ENCODE measurements at places on chromosomes 3 and 15.

DNA sequence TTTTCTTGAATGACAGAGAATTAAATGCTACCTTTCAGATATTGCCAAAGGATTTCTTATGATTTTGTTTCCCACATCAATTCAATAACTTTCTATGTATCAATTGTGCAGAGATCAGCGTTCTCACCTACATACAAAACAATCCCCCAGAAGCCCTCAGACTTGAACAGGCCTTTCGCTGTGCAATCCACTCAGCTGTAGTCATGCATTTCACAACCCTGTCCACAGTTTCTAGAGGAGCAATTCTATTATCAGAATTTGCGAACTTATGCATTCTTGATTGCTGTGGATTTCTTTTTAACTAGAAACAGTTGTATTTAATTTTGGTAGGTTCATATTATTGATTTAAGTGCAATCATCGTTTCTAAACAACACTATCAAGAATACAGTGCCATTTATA lies 13.7 kb upstream of the ALCAM start:
- no peak for DNase-seq

DNA sequence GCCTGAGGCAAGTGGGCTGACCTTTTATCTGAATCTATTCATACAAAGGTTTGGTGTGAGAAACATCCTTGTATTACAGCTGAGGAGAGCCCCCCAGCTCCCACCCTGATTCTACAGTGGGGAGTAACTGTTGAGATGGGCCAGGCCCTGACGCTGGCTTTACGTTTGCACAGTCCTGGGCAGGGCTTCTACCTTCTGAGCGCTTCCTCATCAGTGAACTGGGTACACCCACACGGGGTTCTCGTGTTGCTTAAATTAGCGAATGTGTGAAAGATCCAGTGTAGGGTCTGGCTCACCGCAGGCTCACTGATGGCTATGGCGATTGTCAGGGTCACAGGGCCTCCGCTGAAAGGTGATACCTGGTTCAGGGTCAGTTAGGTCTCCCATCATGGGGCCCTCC lies 7.3 kb upstream of the GHRL start:
- DNase-seq, result no peak

DNA sequence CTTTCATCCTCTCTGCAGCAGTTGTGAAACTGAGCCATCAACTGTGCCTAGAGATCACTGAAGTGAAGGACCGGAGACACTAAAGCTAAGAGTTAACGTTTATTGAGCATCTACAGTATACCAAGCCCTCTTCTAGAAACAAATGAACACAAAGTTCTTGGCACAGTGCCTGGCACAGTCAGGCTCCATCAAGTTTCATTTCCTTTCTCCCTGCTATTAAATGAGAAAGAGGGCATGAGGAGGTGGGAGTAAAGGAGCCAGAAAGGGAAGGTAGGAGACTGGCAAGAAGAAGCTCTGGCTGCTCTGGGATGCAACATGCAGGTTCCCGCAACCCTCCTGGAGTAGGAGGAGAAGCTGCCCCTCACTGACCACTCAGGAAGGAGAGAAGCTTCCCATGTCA lies 30.6 kb downstream of the CYP19A1 start:
- no peak for DNase-seq

DNA sequence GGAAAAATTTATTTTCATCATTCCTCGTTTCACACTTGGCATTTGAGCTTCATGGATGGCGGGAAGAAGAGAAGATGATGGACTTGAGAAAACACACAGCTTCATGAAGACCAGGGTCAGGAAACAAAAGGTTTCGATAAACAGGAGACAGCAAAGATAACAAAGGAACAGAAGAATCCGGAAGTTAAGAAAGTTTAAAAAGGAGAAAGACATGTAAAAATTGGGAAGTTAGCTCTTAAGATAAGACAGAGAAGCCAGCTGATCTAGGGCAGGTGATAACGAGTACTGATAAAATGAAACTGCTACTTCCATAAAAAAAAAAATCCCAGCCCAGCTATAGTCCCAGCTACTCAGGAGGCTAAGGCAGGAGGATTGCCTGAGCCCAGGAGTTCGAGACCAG lies 23.9 kb downstream of the IL5RA start:
- DNase-seq, result no peak

GRCh38 chr3:197940745-197941384 lies 9.1 kb upstream of the RPL35A start:
- DNase-seq, result no peak

DNA sequence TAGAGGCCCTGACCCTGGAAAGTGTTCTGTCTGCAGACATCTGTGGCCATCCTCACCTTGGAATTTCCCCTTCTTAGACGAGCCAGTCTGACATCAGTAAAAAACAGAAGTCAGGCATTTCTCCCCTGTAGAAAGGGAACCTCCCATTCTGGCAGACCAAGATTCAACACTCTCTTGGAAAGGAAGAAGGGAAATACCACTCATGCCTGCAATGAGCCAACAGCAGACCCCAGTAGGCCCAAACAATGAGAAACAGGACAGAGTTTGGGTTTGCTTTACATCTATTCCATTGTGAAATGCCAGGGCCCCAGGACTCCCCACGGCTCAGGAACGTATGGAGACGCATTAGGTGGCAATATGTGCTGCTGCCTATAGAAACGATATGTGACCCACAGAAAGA lies 264.0 kb upstream of the NSMCE3 start:
- no peak for DNase-seq

DNA sequence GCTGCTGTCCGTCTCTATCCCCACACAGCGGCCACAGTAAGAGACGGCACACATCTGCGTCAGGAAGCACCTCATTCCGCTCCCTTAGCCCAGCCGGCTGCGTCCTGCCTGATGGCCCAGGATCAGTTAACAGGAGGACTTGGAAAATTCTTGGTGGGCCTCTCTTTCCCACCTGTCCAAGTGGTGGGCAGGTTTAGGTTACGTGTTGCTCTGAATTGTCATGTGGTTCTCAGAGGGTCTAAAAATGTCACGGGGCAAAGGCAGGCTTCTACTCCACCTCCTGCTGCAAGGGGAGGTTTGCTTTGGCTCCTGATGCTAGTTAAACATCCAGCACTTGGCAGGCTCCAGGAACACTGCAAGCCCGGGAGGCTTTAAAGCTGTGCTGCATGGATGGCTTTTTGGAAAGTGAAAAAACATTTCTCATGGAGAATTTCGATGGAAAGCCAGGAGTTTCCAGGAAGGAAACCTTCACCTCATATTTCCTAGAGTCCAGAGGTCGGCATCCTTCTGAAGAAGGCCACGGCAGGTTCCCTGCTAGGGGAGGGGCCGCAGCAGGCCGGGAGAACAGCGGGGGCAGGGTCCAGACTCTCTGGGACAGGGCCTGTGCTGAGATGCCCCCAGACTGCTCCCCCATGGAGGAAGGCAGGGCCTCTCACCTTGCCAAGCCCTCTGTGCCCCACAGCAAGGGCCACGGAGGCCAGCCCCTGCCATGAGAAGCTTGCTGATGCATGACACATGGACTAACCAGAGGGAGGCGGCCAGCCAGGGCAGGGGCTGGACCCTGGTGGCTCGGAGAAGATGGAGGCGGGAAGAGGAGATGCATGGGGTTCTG lies 10.8 kb downstream of the CTSH start:
- no peak for DNase-seq

GRCh38 chr3:60308808-60309207 lies 942.4 kb downstream of the FHIT start:
- no peak for DNase-seq

- DNase-seq, result no peak
Measured at GRCh38 chr3:53104762-53105161, 25.5 kb downstream of the RFT1 start.

DNA sequence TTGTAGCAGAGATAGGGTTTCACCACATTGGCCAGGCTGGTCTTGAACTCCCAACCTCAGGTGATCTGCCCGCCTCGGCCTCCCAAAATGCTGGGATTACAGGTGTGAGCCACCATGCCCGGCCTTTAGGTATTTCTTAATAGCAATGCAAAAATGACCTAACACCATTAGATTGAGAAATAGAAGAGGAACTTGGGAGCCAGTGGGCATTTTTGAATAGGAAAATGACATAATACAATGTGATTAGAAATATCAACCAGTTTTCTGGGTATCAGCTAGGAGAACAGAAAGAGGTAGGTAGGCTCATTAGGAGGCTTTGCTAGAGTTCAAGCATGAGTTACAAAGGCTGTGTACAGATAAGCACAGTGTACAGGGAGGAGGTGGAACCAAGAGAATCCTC lies 101.8 kb upstream of the TBC1D5 start:
- no peak for DNase-seq

DNA sequence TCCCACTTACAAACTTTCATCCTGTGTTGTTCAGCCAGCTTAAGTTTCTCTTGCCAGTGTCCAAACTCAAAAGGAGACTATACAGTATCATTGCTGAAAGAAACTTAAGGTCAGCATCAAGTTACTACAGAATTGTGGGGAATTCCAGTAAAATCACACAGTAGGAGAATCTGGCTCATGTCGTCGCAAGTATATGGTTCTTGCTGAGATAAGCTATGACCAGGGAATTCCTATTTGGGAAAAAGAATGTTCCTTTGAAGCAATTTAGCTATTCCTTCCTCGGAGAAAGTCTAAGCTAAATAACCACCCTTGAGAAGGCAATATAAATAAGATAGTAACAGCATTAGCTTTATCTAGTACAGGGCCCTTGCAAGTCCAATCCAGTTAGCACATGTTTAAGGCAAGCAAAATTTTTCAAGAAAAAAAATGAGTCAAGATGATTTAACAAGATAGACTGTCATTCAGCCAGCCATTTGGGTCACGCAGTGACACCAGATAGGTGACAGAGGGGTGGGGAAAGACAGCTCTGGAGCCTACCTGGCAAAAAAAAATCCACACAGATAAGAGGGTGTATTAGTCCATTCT lies 78.2 kb upstream of the THBS1 start:
- DNase-seq, result no peak

- DNase-seq, result no peak
Measured at GRCh38 chr3:41239587-41239986, 40.3 kb downstream of the CTNNB1 start.

- no peak for DNase-seq
Measured at GRCh38 chr3:99674086-99674789, 35.8 kb downstream of the COL8A1 start.

DNA sequence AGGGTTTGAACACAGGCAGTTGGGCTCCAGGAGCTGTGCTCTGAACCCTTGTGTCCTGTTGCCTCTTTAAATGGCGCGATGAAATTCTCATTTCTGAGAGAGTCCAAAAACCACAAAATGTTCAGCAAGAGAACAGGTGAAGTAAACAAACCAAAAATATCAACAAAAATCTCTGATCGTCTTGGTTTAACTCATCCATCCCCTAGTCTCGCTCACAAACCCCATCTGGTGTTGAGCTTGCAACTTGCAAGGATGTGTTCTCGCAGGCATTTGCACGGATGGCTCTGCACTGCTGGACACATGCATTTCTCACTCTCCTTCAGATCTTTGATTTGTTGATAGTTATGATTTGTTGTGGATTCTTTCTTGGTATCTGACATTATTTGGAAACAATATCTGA lies 31.1 kb downstream of the FAH start:
- DNase-seq, result peak; percentile 20

DNA sequence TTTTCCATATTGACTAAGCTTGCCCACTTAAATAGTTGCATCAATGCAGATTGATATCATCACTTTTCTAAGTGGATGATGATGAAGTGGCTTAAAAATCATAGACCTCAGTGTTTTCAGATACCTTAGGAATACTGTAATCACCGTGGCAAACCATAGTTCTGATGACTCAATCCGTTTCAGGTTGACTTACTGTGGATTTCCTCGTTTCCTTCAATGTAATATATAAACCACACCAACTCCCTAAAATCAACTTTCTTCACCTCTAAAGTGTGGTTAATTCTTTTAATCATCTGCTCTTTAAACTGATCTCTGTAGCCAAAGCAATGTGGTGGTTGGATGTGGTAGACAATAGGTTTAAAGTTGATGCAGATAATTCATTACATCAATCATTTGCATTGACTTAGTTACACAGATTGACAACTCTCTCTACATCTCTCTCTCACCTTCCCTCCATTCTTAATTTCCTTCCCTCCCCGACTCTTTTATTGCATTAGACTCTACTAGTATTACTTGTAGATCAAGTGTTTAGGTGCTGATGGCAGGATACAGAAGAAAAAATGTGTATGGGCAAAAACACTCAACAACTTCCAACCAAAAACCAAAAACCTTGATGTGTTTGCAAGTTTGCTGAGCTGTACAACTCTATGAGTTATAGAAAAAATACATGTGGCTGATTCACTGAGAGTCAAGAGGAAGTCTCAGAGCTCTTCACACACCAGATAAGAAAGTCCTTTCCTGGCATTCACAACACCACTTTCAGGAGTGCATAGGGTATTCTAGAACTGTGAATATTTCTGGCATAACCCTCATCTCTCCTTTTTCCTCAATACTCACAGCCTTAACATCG lies 243.5 kb downstream of the NFKBIZ start:
- no peak for DNase-seq

GRCh38 chr15:60957111-60957510 lies 272.0 kb downstream of the RORA start:
- no peak for DNase-seq

- DNase-seq, result no peak
Measured at GRCh38 chr3:129199366-129199765, 15.7 kb upstream of the CNBP start.

- DNase-seq, result no peak
Measured at GRCh38 chr3:16496408-16497222, 16.9 kb downstream of the RFTN1 start.

GRCh38 chr3:112637700-112638099 lies 3.2 kb downstream of the CCDC80 start:
- no peak for DNase-seq

GRCh38 chr3:162130582-162130981 lies 634.0 kb downstream of the OTOL1 start:
- no peak for DNase-seq

All from retina (tissue), 1 donor.